Stromal cell of bone marrow (primary cell): ENCODE measurements at places on chromosomes 2 and 18.

DNA sequence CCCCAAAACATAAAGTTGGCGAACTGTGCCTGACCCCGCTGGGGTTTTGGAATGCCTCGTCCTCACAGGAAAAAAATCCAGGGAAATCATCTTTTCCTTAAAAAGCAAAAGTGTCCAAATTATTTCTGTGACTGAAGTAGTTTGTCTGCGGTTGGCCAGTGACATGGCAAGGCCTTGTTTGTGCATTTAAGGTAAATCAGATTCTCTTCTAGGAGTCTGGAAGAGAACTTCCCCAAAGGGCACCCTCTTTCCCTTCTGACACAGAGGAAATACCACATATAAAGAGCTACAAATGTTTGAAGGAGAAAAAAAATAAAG lies 737 bp upstream of the CYB5A start:
- DNase-seq: no peak

- DNase-seq: no peak
Observed at GRCh38 chr2:152565884-152566727, 151.2 kb downstream of the PRPF40A start.

- DNase-seq: no peak
Observed at GRCh38 chr2:133177196-133177595, 391.1 kb downstream of the NCKAP5 start.

- DNase-seq: no peak
Observed at GRCh38 chr2:216970359-216970915, 110.6 kb upstream of the TNP1 start.

- peak; percentile 38 for DNase-seq
Observed at GRCh38 chr18:76416911-76417310, 78.1 kb downstream of the ZNF516 start.

GRCh38 chr18:57909620-57910019 lies 106.5 kb upstream of the ATP8B1 start:
- no peak for DNase-seq

- no peak for DNase-seq
Observed at GRCh38 chr2:99856119-99856518, 286.3 kb downstream of the AFF3 start.

DNA sequence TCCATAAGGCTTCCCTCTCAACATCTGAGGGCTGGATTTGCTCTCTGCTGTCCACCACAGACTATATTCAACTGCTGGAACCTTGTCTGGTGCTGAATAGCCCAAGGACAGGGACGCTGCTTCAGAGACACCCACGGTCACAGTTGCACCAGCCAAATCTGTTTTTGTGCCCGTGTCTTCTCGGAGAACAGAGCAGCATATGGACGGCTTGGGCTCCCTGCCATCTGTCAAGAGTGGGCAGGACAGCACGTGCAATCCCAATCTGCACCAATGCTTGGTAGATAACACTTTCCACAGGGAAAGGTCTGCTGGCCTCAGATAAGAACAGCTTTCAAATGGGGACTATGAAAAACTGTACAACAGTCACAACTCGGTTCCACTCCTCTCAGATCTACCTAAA lies 466.1 kb downstream of the TGIF1 start:
- no peak for DNase-seq

- no peak for DNase-seq
Observed at GRCh38 chr18:43267818-43268217, 9.5 kb downstream of the SYT4 start.

DNA sequence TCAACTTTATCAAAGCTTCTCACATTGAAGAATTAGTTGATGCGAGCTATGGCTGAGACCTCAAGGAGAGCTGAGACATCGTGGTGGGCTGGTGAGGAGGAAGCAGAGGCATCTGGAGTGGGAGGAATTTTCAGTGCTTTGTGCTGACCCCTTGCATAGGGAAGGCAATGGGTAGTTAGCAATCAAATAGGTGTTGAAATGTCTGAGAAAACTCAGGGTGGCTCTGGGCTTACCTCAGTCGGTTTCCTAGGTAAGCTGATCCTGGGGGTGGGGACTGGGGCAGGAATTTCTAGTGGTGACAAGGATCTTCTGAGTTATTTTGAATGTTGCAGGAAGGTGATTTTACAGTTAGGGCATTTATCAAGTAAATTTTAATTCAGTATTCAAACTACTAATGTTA lies 20.7 kb upstream of the DPP10 start:
- DNase-seq: no peak

DNA sequence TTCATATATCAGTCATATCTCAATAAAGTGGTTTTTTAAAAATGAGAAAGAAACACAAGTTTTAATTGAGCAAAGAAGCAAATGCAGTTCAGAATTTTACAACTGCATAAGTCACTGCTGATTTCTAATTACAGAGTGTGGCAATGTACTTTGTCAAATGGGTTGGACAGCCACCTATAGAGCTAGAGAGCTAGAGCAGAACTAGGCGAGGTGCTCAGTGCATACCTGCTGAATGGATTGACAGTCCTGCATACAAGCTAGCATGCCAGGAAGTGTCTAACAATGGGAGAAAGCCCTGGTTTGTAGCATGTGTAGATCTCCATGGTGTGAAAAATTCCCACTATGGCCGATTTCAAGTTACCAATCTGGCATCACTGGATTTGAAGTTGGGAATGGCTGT lies 106.3 kb upstream of the CDCA7 start:
- DNase-seq: no peak

DNA sequence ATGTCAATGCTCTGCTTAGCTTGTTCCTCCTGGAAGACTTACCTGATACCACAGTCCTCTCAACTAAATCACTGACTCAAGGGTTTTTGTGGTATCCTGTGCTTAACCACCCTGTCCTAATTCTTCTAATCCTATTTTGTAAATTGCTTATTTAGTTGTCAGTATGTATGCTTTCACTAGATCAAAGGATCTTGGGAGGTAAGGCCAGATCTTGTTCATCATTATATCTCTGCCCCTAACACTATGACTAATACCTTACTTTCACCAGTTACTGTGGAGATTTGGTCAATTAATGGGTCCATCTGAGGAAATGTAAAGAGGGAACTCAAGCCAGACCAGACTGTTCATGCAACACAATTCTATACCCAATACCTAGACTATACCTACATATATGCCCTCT lies 203.2 kb downstream of the GULP1 start:
- DNase-seq: no peak

DNA sequence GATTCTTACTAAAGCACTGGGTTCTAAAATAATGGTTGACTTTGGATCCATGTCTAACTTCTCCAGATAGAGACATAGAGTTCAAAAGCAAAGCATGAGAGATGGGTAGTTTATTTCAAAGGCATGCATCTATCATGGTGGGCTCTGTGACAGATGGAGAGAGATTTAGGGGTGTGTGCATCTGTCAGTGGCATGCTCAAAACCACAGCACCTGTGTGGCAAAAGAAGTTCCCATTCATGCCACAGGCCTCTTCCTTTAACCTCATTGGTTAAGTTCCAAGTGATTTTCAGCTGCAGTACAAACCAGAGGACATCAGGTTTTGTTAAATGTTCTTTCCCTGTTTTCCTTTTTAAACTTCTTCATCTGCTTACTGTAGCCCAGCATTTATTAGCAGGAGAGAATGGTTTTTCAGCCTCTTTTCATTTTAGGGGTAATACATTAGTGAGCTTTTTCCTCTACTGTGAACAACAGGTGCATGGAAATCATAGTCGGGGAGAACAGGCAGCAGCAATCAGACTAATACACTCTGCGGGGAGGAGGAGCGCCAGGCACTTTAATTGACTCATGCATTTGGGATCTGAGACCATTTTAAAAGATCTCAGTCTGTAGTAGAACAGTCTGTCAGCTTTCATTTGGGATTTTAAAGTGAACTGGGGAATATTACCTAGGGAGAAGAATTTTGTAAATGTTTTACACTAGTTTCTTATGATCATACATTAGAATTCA lies 52.4 kb upstream of the UPP2 start:
- DNase-seq: no peak

- no peak for DNase-seq
Observed at GRCh38 chr2:73850009-73850408, 21.2 kb downstream of the STAMBP start.

DNA sequence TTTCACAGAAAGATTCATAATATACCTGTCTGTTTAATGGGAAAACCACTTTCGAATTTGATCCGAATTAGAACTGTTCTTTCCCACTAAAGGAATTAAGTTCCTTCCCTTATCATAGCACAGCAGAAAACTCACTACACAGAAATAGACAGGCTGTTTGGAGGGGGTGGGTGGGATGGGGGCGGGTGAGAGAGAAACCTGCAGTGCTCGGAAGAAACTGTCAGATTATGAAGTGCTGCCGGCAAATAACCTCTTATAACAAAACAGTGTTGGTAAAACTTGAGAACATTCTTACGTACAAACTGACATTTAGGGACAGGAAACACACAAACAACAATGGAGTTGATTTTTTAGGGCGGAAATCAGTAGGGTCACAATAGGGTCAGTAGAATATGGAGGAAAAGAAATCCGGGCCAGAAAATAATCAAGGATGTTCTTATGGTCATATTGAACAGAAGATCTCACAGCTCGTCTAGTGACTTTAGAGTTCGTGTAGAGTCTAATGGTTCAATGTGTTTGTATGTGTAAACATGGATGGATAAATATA lies 756.0 kb upstream of the LRATD1 start:
- no peak for DNase-seq

- no peak for DNase-seq
Observed at GRCh38 chr2:237571551-237571950, 5.2 kb downstream of the PRLH start.

DNA sequence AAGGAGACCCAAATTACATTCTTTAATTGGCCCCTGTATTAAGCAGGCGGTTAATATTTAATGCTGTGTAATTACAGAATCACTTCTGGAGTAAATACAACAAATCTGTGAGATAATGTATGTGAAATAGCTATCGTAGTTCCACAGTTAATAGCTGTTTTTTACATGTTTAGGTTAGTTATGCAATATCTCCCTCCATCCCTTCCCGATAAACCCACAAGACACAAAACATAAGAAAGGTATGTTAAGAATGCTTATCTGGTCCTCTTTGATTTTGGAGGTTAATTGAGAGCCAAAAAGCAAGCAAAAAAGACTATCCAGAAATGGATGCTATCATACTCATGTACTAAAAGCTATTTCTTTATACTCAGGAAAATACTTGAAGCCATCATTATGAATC lies 49.1 kb downstream of the ZNF638 start:
- no peak for DNase-seq

DNA sequence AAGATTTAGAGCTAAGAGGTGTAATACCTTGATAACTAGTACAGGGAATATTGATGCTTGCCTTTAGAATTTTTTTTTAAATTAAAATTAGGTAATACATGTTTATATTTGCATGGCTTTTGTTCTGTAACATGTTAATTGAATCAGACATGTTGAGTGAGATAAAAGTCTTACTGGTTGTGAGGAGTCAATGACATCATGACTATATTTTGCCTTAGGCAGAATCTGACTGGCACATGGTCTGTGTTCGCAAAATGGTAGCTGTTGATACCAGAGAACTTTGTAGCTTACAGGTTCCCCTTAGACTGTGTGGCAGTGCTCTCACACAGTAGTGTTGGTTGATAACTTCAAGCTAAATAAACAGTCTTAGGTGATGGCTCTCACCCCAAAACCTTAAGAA lies 199.7 kb downstream of the PTPRM start:
- DNase-seq: no peak

DNA sequence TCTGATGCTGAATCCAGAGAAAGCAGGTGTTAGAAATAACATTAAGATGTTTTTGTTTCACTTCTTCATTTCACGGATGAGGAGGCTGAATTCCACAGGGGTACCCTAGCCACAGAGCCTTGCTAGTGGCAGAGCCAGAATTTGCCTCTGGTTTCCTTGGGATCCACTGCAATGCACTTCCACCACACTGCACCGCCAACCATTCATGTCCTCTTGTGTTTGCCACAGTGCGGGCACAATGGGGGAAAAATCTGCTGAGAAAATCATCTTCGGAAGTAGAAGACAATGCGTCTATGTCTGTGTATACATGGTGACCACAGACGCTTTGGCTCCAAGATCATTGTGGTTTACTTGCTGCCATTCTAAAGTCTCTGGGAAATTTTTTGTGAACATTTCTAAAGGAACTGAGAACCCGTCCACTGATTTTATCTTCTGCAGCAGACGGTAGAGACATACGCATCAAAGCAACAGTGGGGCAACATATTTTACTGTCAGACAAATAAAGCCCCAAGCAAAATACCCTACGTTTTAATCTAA lies 14.9 kb downstream of the ICOS start:
- no peak for DNase-seq

GRCh38 chr2:25279091-25279651 lies 62.6 kb downstream of the DNMT3A start:
- no peak for DNase-seq

GRCh38 chr2:160005908-160006307 lies 56.5 kb downstream of the PLA2R1 start:
- DNase-seq: no peak

GRCh38 chr2:67579806-67580205 lies 182.7 kb downstream of the ETAA1 start:
- no peak for DNase-seq

DNA sequence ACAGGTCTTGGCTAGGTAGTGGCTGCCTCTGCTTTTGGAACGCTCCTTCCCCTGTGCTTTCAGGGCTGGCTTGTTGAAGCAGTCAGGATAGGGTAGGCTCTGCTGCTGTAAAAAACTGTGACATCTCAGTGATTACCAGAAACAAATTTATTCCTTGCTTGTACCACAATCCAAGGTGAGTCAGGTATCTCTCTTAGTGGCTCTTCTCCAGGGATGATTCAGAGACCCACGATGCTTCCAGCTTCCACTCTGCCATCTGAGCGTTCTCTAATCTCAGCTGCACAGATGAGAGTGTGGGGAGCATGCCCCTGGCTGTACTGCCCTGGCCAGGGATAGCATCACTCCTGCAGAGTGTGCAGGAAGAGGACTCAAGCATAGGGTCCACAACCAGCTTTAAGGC lies 174.9 kb downstream of the VAPA start:
- DNase-seq: no peak
